Right lobe of liver (tissue), 6 donors: ENCODE measurements at places on chromosomes 1 and 21. TPM values are rescaled to one million over a fixed set of nuclear protein-coding genes. Genes with fewer than 3 reads are reported as not detected.

Gene EGLN1
- total RNA-seq = 19.3 TPM

Gene TRIM17
- total RNA-seq = not detected

Gene FBXO2
- total RNA-seq = 12.5 TPM

Gene IL20
- not detected for total RNA-seq

Gene KCNJ9
- total RNA-seq = not detected

Gene AGT
- 1,785 TPM for total RNA-seq

Gene FOXD2
- 0.29 TPM for total RNA-seq

Gene FPGT
- 7.9 TPM for total RNA-seq

Gene TMEM125
- not detected for total RNA-seq

Gene PROK1
- total RNA-seq = not detected

Gene GPR25
- total RNA-seq = not detected

Gene LCE1B
- total RNA-seq = not detected

Gene COL24A1
- total RNA-seq = not detected

Gene SERPINC1
- 2,830 TPM for total RNA-seq

Gene ARHGEF11
- 10.5 TPM for total RNA-seq

Gene KRTAP19-1
- total RNA-seq = not detected

Gene ZBTB17
- 11.2 TPM for total RNA-seq

Gene S100A13
- 21.1 TPM for total RNA-seq

Gene REN
- total RNA-seq = not detected

Gene STUM
- total RNA-seq = not detected

Gene RHEX
- total RNA-seq = 0.32 TPM

Gene CHIA
- not detected for total RNA-seq

Gene KCNJ15
- 1.2 TPM for total RNA-seq

Gene ALDH4A1
- 218 TPM for total RNA-seq

Gene IGSF5
- total RNA-seq = not detected

Gene AKR7A3
- 164 TPM for total RNA-seq

Gene ZNF697
- total RNA-seq = 2.6 TPM

Gene PRAMEF4
- total RNA-seq = not detected

Gene BACE2
- 5.9 TPM for total RNA-seq

Gene SMIM1
- 3.8 TPM for total RNA-seq

Gene KLHL20
- total RNA-seq = 11.9 TPM

Gene SPATA46
- total RNA-seq = not detected

Gene KIF21B
- total RNA-seq = 1.7 TPM

Gene LAPTM5
- 39.1 TPM for total RNA-seq

Gene SPRR2D
- total RNA-seq = not detected

Gene FLG2
- not detected for total RNA-seq

Gene PAQR6
- 0.43 TPM for total RNA-seq

Gene GNG12
- 32.2 TPM for total RNA-seq

Gene SRGAP2C
- total RNA-seq = 6.8 TPM

Gene DNASE2B
- total RNA-seq = 0.25 TPM

Gene DMBX1
- not detected for total RNA-seq

Gene GJA9
- total RNA-seq = not detected

Gene SMG7
- total RNA-seq = 25.3 TPM
